ENCODE measurements at places on chromosomes 2 and 18.

DNA sequence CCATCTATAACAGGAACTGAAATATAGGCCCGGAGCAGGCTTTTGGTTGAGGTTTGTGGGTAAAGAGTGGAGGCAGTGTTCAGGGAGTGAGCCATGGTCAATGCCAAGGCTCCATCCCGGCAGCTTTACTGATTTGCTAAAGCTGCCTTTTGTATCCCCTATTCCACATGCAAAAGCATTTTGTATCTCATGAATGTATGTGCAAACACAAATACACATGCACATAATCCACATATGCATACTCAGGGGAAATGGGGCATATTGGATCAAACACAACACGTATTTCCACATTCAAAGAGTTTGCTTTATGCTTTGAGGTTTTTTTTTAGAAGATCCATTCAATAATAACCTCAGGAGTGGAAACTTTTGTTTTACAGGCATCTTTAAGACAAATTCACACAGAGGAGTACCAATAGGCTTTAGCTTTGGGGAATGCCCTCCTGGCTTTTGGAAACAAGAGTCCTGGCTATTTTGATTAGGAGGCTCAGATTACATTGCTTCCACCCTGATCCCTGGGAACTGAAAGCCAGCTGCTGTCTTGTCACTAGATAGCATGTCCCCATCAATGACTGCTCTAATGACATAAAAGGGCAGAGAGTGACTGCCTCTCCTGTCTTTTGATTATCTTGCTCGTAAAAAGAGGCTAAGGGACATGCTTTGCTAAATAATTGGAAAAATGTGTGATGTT lies 263.2 kb downstream of the EN1 start:
- DNase-seq = no peak

DNA sequence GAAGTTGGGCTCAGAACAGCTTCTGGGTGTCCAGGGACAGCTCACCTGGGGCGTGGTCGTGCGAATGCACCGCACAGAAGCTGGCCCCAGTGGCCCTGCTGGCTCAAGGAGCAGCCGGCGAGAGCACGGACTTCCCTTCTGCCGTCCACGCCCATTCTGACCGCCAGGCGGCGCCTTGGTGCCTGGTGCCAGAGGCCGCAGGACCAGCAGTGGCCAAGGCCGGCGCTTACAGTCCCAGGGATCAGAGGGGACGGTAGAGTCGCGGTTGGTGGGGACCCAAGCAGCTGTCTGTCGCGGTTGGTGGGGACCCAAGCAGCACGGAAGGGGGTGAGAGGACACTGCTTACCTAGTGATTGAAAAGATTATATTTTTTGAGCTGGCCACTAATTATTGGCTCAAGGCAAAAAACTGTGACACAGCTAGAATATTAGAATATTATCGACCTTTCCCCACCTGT lies 25.7 kb downstream of the NPPC start:
- DNase-seq = no peak

DNA sequence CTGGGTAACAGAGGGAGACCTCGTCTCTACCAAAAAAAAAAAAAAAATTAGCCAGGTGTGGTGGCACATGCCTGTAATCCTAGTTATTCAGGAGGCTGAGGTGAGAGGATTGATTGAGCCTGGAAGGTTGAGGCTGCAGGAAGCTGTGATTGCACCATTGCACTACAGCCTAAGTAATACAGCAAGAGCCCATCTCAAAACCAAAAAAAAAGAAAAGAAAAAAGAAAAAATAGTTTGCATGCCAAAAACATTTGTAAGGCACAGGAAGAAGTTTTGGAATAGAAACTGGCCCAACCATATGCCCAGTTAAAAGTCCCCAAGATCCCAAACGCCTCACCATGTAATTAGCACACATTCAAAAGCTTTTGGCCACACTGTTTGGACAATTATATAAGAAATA lies 13.4 kb upstream of the ACOXL start:
- DNase-seq = no peak

- DNase-seq = no peak
Observed at GRCh38 chr18:69152436-69152835, 248.3 kb upstream of the DOK6 start.

DNA sequence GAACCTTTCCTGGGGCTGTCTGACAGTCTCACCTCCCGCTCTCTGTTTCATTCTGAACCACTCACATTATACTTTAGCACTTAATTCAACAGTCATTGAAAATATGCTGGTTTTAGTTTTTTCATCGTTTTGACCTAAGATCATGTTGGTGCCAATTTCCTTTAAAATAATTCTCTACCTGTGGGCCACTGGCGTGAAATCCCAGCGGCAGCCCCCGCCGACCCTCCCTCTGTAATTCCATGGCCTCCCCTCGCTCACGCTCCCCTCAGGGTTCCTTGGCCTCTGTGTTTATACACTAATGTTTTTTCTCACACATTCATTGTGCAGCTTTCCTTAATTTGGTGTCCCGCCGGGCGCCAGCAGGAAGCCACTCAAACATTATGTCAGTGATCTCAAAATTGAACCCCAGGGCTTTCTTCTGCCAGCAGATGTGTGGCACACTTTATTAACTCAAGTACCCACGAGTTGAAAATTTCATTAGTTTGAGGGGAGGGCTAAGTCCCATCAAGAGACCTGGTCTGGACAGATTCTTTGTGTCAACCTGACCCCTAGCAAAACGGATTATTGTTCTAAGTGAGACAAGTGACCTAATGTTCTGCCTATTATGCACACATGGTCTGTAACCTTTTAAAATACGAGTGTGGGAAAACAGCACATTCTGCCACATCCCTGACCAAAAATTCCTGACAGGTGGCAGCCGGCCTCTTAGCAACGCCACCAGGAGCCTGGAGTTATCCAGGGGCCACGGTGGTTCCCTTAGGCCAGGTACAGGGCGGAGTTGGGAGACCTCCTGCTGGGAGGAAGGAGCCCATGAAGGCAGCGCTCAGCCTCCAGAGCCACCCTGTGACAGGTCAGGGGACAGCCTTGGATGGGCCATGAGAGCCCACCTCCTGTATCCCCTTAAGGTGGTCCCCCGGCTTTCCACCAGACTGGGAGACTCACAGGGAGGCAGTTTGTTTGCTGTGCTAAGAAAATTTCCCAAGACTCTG lies 53.1 kb downstream of the APOB start:
- DNase-seq = no peak

DNA sequence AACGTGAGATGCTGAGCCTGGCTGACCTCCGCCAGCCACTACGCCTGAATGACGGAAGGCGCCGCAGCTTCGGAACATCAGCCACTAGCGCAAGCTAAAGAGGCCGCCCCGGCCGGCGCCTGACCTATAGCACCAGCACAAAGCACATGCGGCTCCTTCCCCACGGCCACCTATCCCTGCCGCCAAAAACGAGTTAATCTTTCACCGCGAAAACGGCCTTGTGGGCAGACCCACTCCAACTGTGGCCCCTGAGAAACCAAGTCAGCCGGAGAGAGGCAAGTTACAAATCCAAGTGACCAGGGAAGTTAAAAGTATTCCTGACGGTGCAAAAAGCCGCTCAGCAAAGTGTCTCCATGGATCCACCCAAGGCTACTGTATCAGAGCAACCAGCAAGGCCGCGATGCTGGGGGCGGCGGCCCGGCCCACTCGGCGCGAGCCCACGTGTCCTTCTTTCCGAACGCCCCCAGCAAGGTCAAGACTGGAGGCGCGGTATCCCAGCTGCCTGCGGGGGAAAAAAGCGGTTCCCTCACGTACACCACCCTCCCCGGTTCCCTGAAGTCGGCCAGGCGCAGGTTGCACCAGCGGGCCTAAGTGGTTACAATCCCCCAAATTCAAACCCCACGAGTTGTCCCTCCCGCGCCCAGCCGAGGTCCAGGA lies 575 bp downstream of the HSPD1 start:
- no peak for DNase-seq

GRCh38 chr18:77164026-77164425 lies 31.4 kb upstream of the MBP start:
- no peak for DNase-seq

- no peak for DNase-seq
Observed at GRCh38 chr2:100978582-100979191, 23.4 kb upstream of the RPL31 start.

DNA sequence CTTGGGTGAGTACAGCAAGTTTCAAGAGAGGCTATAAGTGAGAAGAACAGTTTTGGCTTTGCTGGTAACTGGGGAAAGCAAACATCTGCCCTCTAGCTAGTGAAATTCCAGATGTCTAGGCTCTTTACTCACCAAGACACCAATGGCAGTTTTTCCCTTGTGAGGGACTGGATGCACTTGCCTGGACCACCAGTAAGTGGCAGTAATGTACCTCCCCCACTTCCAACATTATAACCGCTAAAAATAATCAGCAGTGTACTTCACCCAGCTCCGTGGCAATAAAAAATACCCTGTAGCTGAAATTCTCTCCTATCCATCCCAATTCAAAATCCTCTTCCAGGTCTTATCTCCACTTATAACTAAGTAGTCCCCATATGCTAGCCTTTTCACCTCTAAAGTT lies 383.9 kb downstream of the ARHGAP15 start:
- DNase-seq = no peak

DNA sequence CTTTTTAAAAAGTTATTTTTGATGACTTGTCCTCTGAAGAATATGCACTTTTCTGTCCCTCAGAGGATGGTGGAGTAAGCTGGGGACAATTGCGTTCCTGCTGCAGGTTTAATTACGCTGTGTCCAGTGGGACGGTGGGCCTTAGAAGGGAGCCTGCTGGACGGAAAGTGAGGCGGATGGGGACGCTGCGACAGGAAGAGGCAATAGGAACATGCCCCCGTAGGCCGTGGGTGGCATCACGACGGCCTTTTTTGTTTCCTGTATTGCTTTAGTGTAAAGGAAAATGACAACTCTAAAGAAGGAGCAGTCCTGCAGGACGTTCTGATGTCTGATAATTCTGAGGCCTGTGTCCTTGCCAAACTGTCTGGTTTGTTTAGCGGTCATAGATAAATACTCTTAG lies 121.6 kb downstream of the NFATC1 start:
- no peak for DNase-seq

DNA sequence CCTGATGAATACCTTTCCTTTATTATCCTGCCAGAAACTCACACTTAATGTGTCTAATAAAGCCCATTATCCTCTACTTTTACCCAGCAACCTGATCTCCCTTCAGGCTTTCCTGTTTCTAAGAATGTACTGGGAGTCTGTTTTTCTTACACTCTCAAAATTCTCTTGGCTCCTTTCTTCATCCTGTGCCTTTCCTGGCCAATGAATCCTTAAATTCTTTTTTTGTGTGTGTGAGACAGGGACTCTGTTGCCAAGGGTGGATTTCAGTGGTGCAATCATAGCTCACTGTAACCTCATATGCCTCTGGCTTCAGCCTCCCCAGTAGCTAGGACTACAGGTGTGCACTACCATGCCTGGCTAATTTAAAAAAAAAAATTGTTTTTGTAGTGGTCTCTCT lies 72.7 kb downstream of the MAP2 start:
- DNase-seq = no peak

DNA sequence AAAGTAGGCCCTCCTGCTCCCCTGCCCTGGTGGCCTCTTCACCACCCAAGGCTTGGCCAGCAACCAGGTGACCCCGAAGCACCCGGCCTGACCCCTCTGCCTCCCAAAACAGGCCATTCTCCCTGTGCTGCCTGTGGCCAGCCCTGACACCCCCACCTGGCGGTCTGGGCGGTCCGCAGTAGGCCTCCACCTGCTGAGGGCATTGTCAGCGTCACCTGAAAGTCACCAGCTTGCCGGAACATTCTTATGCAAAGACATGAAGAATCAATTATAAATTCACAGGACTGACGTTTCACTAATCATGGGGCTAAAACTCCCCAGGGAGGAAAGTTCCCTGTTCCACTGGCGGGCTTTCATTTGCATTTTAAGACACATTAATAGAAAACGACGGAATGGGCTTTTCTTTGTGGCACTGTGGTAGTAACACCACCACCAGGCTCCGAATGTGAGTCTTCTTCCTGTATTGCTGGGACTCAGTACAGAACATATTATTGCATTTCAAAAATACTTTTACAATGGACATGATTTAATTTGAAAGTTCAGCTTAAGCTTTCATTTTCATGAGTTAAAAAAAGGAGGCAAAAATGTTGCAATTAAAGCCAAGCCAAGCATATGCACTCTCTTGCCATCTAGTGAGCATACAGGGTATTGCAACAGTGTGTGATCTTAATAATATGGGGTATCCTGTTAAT lies 57.4 kb downstream of the ADI1 start:
- no peak for DNase-seq

- DNase-seq = no peak
Observed at GRCh38 chr2:107276034-107276433, 390.1 kb upstream of the ST6GAL2 start.

GRCh38 chr18:61743775-61744531 lies 148.9 kb downstream of the RNF152 start:
- DNase-seq = no peak

- no peak for DNase-seq
Observed at GRCh38 chr2:106685180-106685897, 198.2 kb downstream of the CD8B2 start.

DNA sequence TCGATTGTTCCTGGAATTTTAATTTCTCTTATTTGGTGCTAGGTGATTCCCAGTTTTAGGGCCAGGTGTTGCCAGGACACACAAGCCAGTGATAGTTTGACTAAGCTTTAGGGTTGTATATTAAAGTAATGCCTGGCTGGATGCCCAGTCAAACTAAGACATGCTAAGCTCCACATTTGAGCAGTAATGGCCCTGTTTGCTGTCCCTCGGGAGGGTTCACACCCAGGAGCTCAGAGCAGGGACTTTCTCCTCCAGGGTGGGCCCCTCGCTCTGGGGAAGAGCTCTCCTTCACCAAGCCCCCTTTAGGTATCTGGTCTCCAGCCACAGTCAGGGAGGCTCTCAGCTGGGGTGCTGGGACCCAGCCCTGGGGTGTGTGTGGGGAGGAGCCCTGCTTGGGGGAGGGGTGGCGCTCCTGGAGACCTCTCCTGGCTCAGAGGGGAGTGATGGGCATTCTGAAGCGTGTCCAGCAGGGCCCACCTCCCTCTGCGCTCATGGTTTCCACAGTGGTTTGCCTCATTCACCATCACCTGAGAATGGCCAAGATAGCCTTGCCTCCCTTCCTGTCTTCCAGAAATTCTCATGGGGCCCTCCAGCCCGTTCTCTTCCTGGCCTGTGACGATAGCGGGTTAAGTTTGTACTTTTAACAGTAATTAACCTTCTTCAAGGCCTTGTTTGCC lies 31.7 kb downstream of the INPP4A start:
- no peak for DNase-seq

- DNase-seq = no peak
Observed at GRCh38 chr18:3898861-3899613, 449.1 kb downstream of the TGIF1 start.

- no peak for DNase-seq
Observed at GRCh38 chr2:46913471-46914381, 1.9 kb downstream of the MCFD2 start.

GRCh38 chr2:236308855-236309668 lies 44.9 kb upstream of the ASB18 start:
- no peak for DNase-seq

GRCh38 chr2:234469972-234470371 lies 26.9 kb downstream of the ARL4C start:
- DNase-seq = no peak

Data from stimulated activated CD4-positive, alpha-beta T cell treated with anti-CD3 and anti-CD28 coated beads, Interleukin-1b, Interleukin-23, amount 100 ng/mL, for 1 hour (primary cell).